Cerebellar nuclear complex (tissue), 1 donor: ENCODE measurements at places on chromosomes 5 and 9.
A peak's percentile ranks its signal among the peaks of the same experiment; 100 is the strongest.

DNA sequence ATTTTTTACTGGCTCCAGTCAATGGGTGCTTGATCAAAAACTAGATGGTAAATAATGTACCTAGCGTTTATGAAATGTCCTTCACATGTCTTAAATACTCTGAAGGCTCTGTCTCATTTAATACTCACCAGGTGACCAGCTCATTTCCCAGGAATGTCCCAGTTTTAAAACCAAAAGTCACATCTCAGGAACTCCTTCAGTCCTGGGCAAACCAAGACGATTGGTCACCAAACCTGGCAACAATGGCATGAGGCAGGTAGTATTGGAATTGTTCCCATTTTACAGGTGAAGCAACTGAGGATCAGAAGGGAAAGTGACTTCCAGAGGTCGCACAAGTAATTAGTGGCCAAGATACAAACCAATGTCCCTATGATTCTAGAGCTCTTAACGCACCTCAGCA, 27.7 kb downstream of the SMIM23 start:
- DNase-seq = no peak

GRCh38 chr9:70285246-70285645, 26.5 kb downstream of the SMC5 start:
- DNase-seq = no peak

DNA sequence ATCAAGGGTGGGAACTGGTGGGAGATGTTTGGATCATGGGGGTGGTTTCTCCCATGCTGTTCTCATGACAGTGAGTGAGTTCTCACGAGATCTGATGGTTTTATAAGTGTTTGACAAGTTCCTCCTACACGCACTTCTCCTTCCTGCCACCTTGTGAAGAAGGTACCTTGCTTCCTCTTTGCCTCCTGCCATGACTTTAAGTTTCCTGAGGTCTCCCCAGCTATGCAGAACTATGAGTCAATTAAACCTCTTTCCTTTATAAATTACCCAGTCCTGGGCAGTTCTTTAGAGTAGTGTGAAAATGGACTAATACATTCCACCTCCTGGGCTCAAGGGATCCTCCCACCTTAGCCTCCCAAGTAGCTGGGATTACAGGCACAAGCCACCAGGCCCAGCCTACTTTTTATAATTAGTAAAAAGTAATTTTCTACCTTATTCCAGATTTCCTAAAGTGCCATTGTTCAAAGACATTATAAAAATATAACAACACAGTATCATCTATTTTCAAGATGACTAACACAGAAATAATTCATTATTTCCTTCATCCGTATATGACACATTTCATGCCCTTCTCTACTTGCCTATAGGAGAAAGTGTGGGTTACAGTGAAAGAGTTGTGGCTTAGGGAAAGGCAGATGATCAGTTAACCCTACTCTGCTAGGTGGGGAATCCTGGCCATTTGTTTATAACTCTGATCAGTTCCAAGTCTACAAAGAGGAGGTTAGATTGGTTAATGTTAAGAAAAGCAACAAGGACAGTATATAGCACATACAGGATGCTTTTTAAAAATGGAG, 99.9 kb downstream of the TTC39B start:
- no peak for DNase-seq

DNA sequence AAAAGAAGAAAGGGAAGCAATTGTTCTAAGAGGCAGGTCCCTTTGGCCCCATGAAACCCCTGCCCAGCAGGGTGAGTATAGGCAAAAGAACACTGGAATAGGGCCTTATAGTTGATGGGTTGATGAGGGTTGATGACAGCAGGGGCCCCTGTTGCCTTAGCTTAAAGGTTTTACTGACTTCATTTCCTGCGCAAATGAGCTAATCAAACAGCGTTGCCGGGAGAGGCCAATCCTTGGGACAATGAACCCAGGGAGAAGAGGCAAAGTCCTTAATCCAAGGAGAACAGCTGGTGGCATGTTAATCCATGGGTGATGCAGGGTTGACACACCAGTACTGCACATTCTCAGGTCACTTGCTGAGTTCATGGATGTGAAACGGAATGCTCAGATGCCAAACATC, 22.0 kb upstream of the EPB41L4B start:
- no peak for DNase-seq

GRCh38 chr5:145867806-145868205, 5.0 kb downstream of the GRXCR2 start:
- no peak for DNase-seq

DNA sequence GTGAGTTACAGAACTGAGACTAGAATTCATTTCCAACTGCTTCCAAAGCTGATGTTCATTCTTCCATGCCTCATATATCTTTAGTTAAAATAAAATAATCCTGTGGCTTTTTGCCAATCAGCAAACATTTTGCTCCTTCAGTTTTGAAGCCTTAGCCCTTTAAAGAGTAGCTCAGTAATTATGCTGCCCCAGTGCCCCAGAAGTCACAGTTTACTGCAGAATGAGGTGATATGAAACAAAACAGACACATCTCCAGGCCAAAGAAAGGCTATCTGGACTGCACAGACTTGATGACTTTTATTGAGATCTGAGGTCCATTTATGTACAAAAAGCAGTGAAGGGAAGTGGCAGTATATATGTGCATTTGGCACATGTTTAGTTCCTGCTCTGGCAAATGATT, 285.8 kb upstream of the ZNF462 start:
- DNase-seq = no peak

GRCh38 chr9:131125288-131126058, at the start of gene NUP214:
Gene NUP214 (plus strand): TSS chr9:131125586. CDS start chr9:131125705, 119 bp downstream.
- DNase-seq = peak; percentile 52

DNA sequence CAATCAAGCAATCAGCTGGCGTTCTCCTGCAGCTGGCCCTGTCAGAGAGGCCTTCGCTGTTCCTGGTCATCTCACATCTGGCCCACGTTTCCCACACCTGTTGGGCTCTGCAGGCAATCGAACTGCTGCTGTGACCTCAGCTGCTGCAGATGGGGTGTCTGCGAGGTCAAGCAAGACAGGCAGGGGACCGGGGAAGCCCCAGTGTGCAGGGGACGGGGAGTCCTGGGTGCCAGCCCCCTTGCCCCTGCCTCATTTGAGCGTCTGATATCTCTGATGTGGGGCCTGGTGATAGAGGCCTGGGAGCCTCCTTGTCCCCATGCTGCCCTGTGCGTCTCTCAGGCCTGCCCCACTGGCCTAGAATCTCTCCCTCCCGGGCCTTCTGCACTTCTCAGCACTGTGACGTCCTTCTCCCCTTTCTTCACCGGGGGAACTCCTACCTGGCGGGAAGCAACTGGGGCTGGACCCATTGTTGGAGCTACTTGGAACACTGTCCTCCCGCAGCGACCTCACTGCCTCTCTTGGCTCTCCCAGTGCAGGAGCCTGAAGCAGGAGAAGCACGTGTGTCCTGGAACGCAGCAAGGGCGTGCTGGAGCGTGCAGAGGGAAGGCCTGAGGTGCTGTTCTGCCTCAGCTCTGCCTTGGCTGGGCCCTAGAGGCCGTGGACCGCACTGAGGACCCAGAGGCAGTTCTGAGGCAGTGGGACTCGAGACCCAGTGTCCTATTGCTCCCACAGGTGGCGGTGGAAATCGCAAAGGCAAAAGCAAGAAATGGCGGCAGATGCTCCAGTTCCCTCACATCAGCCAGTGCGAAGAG, 3.9 kb downstream of the GRK6 start:
- no peak for DNase-seq

DNA sequence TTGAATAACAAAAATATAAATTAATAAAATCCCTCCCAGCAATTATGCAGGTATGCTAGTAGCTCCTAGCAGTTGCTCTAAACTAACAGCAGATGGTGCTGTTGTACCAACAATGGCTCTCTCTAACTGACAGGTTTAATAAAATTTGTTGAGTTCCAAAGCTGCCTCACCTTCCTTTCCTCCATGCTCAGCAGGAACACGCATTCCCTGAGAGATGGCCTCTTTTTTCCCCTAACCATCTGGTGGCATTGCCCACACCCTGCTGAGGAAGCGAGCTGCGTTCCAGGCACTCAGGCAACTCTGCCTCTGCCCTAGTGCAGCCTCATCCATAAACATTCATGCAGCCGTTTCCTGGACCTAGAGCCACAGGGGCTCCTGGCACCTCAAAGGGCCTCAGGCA, 106.2 kb downstream of the KLHL3 start:
- DNase-seq = peak; percentile 94
